H1 (cell line): ENCODE measurements at places on chromosomes 16 and 17.

DNA sequence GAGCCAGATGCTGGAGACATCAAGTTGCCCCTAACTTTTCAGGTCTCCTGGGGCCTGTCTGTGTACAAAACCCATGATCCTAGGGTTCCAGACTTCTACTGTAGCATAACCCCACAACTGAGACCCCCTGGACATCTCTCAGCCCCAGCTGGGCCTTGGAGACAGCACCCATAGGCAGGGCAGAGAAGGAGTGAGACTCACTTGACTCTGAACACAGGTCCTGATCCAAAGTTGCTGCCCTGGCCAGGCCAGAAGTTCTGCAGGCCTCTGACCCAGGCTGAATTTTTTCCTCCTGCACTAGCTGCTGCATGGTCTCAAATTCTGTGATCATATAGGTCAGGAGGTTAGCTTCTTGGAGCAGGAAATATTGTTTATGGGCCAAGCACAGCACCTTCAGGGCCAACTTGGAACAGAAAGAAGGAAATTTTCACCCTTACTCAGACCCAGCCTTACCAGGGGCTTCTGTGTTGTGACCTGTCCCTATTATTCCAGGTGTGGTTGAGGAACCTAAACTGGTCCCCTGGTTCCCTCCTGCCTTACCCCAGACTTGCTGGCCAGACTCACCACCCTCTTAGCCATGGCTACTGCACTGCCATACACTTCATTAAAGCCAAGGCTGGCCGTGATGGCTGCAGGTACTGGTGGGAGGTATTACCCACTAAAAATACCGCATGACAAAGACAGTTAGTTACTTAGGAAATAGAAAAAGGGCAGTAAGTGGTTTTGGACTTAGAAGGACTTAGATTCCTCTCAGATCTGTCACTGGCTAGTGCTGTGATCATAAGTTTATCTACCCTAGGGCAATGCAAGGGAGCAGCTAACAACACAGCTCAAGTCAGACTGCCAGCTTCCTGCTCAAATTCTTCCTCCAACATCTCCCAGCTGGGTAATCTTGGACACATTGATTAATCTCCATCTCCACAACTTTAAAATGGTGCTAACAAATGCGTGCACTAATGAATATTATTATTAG is 2180.1 kb downstream of the TP53TG3F start:
- DNase-seq, result no peak

DNA sequence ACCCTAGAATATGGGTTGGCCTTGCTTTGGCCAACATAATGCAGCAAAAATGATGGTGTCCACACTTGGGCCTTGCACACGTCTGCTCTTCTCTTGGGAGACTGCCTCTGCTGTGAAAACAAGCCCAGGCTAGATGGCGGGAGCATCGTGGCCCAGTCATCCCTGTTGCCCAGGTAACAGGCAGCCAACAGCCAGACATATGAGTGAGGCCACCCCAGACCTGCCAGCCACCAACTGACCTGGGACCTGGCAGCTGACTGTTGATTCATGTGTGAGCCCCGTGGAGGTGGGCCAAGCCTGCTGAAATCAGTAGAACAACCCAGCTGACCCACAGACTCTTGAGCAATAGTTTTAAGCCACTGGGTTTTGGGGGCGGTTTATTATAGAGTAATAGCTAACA is 39.4 kb upstream of the CDH3 start:
- DNase-seq, result no peak

DNA sequence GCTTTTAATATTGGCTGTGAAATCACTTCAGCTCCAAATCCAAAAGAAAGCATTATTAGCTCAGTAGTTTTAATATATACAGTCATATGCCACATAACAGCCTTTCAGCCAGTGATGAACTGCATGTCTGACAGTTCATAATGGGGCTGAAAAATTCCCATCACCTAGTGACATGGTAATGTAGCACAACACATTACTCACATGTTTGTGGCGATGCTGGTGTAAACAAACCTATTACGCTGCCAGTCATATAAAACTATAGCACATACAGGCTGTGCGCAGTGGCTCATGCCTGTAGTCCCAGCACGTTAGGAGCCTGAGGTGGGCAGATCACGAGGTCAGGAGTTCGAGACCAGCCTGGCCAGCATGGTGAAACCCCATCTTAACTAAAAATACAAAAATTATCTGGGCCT is 92.2 kb downstream of the TUBD1 start:
- DNase-seq, result no peak

GRCh38 chr16:75576384-75576811 is 10.2 kb downstream of the GABARAPL2 start:
- DNase-seq, result no peak

GRCh38 chr17:27491713-27492190 is 35.5 kb downstream of the KSR1 start:
- no peak for DNase-seq

GRCh38 chr17:62852195-62852594 is 44.1 kb upstream of the MARCHF10 start:
- no peak for DNase-seq

DNA sequence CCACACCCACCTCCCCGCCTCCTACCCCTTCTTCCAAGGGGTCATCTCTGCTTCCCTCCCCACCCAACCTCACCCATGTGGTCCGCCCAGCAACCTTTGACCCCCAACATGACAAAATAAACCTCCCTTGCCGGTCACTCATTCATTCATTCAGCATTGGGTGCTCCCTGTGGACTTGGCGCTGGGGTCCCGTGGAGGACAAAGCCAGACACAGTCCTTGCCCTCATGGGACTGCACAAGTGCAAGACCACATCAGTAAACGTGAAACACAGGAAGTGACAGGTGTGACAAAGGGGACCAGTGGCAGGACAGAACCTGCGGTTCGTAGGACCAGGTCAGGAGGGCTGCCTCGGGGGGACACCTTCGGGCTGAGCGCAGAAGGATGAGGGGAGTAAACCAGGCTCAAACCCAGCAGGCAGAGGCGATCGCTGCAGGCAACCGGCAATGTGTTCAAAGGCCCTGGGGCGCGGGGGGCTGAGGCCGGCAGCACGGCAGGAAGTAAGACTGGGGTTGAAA is 185.4 kb downstream of the SEC14L1 start:
- DNase-seq, result no peak

DNA sequence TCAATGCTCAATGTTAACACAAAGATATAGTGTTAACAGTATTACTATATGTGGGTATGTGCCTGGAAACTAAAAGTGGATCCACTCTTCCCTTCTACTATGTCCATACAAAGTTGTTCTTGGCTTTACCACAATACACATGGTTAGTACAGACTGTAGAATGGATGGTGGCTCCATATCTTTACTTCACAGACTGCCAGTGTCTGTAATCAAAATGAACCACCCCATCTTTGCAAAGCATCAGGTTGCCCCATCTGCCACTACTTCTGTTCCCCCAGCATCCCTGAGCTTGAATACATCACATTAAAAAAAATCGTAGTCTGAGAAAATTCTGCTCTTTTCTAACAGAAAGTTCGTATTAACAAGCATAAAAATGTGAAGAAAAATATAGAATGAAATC is 30.0 kb downstream of the USP32 start:
- DNase-seq, result no peak

DNA sequence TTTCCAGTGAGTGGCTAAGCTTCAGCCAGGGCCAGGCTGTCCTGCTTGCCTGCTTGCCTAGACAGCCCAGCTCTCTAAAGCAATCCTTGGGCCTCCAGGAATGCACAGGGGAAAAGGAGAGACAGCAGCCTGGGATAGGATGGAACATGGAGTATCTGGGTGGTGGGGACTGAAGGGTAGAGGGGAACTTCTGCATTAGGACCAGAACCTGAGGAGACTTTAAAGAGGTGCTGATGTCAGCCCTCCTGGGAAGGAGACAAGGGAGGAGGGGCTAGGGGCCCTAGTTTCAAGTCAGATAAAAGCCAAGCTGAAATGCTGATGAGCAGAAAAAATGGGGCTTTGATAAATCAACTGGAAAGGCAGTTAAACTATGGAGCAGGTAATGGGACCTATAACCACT is 1.8 kb downstream of the HOXB7 start:
- DNase-seq, result no peak

GRCh38 chr16:11245988-11246387 is 10.0 kb downstream of the SOCS1 start:
- DNase-seq, result no peak

DNA sequence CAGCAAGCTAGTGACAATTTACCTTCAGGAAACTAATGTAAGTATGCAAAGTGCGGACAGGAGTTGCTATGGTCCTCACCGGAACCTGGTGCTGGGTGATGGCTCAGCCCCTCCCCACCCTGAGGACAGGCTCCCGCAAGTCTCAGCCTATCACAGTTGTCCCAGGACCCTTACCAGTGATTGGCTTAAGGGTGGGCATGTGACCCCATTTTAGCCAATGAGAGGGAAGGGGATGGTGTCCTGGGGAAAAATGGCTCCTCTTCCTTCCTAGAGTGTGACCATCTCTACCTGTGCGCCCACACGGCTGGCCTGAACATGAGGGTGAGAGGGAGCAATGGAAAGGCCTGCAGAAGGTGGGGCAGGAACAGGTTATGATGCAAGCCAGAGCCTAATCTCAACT is 80.4 kb downstream of the C16orf78 start:
- no peak for DNase-seq

- DNase-seq, result no peak
Measured at GRCh38 chr17:77281122-77281903, 140.5 kb downstream of the SEC14L1 start.

GRCh38 chr16:30112197-30113030 is 923 bp downstream of the GDPD3 start:
- peak; percentile 94 for DNase-seq

DNA sequence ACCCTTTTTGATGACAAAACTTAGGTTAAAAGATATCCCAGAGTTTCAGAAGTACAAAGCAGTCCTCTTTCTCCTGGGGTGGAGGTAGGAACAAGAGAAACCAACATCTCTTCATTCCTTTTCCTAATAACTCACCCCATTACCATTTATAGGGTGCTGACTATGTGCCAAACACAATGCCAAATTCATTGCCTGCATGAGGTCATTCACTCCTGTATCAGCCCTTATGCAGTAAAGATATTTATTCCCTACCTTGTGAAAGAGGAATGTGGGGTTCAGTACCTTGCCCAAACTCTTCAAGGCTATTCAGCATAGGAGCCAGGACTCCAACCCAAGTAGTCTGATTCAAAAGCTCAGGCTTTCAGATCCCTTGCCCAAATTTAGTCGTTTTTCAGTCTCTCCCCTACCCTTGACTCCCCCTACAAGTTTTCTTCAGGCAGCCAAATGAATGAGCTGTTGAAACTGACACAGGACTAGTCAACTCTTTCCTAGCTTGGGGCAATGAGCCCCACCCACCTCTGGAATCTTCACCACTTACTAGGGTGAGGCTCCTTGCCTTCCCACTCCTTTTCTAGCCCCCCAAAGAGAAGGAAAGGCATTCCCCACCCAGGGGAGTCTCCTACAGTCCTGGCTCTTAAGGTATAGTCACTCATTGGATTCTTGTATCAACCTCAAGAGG is 5.9 kb downstream of the KRT14 start:
- no peak for DNase-seq

DNA sequence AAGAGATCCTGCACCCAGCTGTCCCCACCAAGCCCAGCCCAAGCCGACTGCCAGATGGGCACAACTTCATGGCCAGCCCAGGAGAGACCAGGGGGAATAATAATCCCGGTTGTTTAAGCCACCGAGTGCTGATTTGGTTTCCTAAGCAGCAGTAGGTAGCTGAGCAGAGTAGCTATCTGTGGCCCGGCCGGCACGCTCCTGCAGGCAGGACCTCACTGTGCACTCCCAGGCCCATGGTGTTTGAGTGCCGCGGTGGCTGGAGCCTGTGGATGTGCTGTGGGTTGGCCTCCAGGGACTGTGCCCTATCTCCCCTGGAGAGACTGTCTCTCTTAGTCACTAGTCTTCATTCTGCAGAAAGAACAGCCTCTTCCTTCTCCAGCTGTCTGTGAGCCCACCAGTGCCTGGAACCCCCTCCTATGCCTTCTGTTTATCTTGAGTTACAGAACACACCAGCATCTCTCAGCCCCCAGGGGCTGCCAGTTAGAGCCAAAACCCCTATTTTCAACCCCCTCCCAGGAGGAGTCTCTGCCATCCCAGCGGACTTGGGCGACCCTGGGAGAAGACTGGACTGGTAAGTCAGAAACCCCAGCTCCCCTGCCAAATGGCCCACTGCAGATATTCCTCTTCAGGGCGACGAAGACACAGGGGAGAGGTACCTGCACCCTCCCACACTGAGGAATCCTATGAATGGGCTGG is 152.0 kb downstream of the SDK2 start:
- no peak for DNase-seq

DNA sequence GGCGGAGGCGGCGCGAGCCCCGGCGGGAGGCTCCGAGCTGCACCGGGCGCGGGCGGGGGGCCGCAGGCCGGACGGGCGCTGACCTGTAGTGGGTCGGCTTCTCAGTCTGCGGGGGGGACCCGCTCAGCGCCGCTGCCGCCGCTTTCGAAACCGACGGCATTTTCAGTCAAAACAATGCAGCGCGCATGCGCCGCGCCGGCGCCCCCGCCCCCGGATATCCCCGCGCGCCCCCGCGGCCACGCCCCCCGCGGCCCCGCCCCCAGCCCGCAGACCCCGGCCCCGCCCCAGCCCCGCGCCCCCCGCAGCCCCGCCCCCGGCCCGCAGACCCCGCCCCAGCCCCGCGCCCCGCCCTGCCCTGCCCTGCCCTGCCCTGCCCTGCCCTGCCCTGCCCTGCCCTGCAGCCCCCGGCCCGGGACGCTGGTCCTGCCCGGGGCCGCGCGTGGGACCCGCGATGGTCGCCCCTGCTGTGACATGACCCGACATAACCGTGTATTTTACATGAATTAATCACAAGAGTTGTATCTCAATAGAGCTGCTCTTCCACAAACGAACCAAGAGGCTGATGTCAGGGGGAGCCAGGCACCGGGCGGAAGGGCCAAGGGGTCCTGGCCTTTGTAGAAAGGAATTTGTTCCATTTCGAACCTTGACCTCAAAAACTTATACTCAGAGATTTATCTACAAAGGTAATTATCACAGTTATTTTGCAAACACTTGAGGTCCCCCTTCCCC is at the start of gene UNKL:
Gene UNKL, minus strand, starts transcription at position 173 of the 729 bp plus-strand sequence. Its CDS starts 13 bp downstream, at position 160.
- peak; percentile 88 for DNase-seq

DNA sequence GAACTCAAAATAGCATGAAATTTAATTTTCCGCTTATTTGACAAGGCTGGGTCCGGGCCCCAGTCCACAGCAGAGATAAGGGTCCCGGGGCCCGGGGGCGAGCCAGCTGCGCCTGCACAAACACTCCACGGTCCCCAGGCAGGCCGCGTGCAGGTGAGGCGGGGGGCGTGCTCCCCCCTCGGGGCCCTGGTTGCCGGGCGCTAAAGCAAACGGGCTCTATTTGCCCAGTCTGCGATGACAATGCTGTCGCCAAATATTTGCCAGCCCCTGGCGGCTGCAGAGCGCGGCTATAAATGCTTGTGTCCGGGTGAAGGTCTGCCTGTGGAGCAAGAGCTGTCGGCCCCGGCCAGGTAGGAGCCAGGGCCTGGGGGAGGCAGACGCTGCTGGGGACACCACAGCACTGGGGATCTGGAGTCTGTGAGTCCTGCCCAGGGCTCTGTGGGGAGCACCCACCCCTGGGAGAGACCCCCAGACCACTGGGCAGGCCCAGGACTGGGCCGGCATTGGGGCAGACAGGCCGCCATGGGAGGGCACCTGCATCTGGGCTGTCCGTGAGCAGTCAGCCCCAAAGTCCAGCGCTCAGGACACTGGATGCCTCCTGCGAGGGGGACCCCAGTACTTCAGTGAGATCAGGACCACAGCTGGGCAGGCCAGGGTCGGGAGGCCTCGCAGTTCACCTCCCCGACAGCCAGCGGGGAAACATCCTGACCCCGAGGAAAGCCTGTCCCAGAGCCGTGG is at the start of gene PERCC1:
Gene PERCC1, plus strand, starts transcription at position 320 of the 738 bp plus-strand sequence. CDS start 1,516 bp downstream, outside the sequence.
- DNase-seq, result no peak
